Astrocyte of the cerebellum (primary cell): ENCODE measurements at places on chromosomes 6 and 20.

GRCh38 chr6:29255530-29255929, 46.0 kb upstream of the OR14J1 start:
- DNase-seq = no peak

- DNase-seq = no peak
Observed at GRCh38 chr20:7199861-7200260, 432.4 kb downstream of the BMP2 start.

DNA sequence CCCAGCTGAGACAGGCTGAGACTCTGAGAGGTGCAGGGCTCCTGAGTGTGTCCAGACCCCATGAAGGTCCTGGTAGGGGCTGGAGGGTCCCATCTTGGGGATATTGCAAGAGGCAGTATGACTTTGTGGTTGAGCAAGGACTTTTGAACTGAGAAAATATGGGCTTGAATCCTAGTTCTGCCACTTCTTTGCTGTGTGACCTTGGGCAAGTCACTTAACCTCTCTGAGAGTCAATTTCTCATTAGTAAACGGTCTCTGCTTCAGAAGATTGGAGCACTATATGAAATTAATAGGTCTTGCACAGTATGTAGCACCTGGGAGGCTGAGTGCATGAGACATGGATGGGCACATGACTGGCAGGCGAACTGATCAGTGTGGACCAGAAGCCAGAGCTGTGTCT, 42.7 kb downstream of the TFEB start:
- no peak for DNase-seq

GRCh38 chr6:27755768-27756167, 156.4 kb downstream of the OR2B2 start:
- DNase-seq = no peak

DNA sequence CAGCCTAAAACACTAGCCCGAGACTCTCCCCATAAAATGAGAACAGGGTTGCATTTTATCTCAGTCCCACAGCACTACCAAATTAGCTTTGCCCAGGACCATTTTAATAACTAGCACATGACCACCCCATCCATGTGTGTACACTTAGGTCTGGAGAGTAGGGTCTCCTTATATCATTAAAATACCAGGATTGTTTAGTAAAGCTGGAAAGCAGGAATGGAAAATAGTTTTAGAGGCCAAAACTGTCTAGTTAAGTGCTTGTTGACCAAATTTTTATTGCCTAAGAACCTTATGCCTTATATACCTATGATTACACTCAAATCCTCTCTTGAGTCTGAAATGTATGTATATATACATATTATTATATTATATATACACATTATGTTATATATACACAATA, 608.4 kb downstream of the HDGFL1 start:
- DNase-seq = no peak

DNA sequence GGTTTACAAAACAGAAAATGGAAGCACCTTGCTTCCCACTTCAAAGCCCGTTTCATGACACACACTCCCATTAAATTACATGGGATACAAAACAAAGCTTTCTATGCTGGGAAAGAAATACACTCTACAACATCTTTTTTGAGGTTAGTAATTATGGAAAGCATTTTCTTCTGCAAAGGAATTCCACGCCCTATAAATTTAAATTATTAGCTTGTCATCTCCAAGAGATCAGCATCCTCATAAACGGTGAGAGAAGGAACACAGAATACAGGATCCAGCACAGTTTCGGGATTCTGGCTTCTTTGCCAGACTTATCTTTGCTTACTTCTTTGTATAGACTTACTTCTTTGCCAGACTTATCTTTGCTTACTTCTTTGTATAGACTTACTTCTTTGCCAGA, 1.3 kb upstream of the SMPDL3A start:
- no peak for DNase-seq

DNA sequence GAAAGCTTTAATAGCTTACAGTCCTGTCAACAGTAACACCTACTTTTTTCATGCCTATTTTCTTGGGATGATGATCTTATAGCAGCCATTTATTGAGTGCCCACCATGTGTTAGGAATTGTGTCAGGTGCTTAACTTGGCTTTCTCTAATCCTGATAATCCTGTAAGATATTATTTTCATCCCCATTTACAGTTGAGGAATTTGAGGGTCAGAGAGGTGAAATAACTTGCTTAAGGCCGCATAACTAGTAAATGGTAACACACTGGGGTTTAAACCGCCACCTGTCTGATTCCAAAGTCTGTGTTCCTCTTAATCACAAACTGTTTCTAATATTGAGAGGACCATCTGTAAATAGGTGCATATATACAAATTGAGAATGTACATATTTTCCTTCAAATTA, 55.5 kb downstream of the NCOA3 start:
- no peak for DNase-seq

DNA sequence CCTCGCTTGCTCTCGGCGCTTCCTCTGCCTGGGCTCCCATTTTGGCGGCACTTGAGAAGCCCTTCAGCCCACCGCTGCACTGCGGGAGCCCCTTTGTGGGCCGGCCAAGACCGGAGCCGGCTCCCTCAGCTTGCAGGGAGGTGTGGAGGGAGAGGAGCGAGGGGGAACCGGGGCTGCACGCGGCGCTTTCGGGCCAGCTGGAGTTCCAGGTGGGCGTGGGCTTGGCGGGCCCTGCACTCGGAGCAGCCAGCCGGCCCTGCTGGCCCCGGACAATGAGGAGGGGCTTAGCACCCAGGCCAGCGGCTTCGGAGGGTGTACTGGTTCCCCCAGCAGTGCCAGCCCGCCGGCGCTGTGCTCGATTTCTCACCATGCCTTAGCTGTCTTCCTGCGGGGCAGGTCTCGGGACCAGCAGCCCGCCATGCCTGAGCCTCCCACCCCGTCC, 10.2 kb upstream of the SRPK1 start:
- DNase-seq = no peak

DNA sequence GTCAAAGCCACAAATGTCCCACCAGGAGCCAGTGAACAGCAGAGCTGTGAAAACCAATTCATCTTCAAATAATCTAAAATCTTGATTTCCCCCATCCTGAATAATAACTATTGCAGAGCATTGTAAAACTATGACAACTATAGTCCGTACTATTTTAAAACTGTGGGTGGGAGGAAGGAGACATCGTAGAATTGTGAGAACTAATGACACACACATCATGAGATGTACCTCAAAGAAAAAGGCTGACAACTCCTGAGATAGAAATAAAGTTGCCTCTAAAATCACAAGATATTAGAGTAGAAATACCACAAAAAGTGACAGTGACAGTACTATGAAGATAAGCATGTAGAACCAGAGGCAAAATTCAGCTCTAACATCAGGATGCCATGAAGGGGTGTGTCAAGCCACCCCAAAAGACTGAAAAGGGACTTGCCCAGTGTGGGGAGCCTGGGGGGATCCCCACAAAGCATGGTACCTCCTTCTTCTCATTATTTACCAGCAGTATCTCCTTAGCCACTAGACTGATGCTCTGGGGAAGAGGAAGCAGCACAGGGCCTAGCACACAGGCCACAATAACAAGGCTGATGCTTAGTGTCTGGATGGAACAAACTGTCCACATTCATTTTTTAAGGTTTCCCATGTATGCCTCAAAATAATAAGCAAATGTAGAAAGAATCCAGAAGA, 13.4 kb downstream of the NAPB start:
- DNase-seq = no peak

- no peak for DNase-seq
Observed at GRCh38 chr6:122619309-122619708, 9.1 kb downstream of the PKIB start.

- no peak for DNase-seq
Observed at GRCh38 chr6:8177721-8178120, 75.4 kb upstream of the EEF1E1 start.

DNA sequence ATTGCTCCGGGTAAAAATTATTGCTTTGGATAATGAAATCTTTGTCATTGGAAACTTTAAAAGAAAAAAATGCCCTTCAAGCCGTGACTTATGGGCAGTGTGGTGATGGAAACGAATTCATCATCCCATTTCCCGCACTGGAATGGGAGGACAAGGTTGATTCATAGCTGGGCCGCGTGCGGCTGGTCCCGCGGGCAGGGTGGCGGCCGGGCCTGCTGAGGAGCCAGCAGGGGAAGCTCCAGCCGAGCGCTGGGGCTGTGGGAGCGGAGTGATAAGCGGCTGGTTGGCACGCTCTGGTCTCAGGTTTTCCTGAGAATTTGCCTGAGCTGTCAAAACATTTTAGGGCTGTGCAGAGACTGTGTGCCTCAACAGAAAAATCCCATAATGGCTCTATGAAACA, 351.7 kb downstream of the CDC5L start:
- no peak for DNase-seq

- peak; percentile 95 for DNase-seq
Observed at GRCh38 chr6:148407372-148407771, 64.7 kb downstream of the SASH1 start.

- no peak for DNase-seq
Observed at GRCh38 chr6:13689511-13690256, 22.0 kb downstream of the RANBP9 start.

DNA sequence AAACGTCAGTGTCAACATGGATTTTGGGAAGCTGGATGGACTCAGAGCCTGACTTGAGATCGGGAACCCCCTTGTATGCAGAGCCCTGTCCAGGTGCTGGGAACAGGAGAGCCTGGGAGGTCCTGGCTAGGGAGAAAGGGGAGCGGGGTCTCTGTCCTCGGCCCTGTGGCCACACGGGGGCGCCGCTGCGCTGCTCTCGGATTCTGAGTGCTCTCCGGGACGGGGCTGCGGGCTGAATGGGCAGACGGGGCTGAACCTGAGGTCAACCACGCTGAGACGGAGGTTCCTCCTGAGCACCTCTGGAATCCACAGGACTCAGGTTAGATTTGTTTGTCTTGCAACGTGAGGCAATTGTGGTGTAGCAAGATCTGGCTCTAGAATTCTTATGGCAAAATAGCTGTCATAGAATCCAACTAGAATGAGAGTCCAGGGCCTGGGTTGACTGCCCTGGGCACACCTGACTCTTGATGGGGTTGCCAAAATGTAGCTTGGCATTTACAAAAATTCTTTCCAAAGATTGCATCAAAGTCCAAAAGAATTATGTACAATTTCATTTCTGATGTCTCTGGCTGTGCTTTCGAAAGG, 20.6 kb upstream of the HLA-F start:
- no peak for DNase-seq

- no peak for DNase-seq
Observed at GRCh38 chr20:2032168-2032567, 38.3 kb upstream of the PDYN start.

GRCh38 chr6:137936798-137937197, 69.7 kb downstream of the TNFAIP3 start:
- no peak for DNase-seq

- DNase-seq = no peak
Observed at GRCh38 chr20:54086507-54087039, 16.2 kb upstream of the BCAS1 start.

GRCh38 chr6:133170602-133171001, 70.6 kb upstream of the EYA4 start:
- no peak for DNase-seq

DNA sequence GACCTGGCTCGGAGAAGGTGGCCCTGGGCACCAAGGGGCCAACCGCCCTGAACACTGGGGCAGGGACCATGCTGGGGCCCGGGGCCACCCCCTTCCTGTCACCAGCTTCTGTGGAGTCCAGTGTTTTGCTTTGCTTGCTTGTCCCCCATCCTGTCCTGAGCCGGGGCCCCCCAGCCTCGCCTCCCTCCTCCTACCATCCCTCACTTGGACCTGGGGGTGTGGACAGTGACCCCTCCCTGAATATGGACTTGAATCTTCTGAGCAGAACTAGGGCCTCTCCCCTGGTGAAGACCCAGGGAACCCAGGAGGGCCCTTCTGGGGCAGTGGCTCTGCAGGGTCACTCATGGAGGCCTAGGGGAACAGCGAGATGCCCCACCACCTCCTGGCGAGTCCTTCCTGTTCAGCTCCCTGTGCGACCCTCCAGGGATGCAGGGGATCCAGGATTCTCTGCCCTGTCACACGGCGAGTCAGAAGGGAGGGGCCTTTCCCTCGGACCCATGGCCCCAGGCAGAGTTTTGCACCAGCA, 41.6 kb downstream of the VSTM2L start:
- DNase-seq = no peak

DNA sequence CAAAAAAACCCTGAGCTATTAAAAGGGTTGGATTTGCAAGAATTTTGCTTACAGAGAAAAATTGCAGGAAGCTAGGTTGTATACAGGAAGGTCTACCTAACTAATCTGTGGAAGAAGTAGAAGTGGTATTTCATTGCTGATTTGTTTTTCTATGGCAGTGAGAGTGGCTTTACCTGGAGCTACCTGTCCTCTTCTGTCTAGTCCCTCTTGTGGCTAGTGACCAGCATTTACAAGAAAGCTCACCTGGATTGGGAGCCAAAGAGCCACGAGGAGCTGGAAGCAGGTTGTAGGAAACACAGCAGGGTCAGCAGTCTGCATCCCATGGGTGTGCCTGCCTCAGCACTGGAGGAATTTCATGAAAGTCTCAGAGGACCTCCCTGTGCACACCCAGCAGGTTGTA, 120.3 kb upstream of the RALGAPA2 start:
- no peak for DNase-seq

GRCh38 chr6:83352424-83353061, 78.3 kb downstream of the ME1 start:
- DNase-seq = no peak
